Activated CD4-positive, CD25-positive, alpha-beta regulatory T cell treated with anti-CD3 and anti-CD28 coated beads, Interleukin-2, amount 50 U/mL, for 24 hours (primary cell): ENCODE measurements at places on chromosomes 12 and 14.

- no peak for ATAC-seq
Observed at GRCh38 chr14:96027431-96028355, 11.5 kb upstream of the C14orf132 start.

DNA sequence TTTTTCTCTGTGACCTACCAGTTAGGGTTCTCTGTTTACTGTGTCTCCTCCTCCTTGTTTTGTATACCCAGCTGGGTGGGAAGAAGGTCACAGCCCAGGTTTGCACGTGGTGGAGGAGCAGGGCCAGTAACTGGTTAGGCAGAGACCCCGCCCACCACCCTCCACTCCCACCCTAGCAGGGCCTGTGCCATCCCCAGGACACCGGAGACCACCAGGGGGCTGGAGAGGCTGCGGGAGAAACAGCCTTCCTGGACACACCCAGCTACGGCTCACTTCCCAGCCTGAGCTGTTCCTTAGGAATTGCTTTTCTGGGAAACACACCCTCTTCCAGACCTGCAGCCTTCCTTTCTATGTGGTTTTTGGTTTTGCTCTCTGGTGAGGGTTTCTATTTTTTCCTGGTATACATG is 21.1 kb downstream of the BDKRB2 start:
- no peak for ATAC-seq

- ATAC-seq, result no peak
Observed at GRCh38 chr14:72270147-72270727, 338.0 kb downstream of the RGS6 start.

DNA sequence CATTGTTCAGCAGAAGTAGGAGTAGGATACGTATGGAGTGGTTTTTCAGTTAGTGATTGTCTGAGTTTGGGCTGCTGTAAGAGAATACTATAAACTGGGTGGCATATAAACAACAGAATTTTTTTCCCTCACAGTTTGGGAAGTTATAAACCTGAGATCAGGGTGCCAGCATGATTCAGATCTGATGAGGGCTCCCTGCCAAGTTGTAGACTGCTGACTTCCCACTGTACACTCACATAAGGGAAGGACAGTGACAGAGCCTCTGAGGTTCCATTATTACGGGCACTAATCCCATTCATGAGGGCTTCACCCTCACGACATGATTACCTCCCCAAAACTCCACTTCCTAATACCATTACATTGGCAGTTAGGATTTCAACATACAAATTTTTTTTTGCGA is 50.7 kb downstream of the ACSM4 start:
- ATAC-seq, result no peak

DNA sequence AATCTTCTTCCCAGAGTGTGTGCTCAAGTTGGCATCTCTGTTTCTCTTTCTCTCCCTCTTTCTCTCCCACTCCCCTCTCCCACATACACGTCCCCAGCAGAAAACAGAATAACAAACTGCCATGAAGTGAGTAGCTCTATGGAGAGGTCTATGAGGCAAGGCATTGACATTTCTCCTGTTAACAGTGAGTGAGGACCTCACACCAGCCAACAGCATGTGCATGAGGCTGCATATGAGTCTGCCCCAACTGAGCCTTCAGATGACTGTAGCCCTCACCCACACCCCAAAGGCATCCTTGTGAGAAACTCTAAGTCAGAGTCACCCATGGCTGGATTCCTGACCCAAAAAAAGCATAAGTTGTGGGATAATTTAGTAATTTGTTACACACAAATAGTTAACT is 50.4 kb downstream of the MAGOHB start:
- no peak for ATAC-seq

DNA sequence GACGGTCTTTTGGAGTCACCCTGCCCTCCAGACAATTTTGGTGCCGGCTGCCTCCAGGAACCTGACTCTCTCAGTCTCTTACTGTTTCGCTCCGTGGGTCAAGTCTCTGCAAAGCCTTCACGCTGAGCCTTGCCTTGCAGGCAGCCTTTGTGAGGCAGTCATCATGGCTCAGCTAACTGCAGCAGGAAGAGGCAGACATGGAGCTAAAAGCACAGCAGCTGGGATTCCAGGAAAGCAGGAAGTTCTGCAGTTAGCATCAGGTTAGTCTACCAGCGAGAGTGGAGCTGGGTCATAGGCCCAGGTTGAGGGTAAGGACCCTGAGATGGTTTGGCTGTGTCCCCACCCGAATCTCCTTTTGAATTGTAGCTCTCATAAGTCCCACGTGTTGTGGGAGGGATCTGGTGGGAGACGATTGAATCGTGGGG is 305.4 kb downstream of the PCNX1 start:
- no peak for ATAC-seq

GRCh38 chr12:96146747-96147146 is 47.4 kb upstream of the ELK3 start:
- ATAC-seq, result no peak
